ENCODE measurements at places on chromosomes 12 and 14. TPM values are rescaled to one million over a fixed set of nuclear protein-coding genes. Genes with fewer than 3 reads are reported as not detected.

Gene HOTAIR
- not detected for polyA plus RNA-seq

Gene WDR89
- polyA plus RNA-seq = 3.4 TPM

Gene KRT82
- polyA plus RNA-seq = not detected

Gene PLD4
- polyA plus RNA-seq = 0.42 TPM

Gene IL26
- polyA plus RNA-seq = not detected

Gene KITLG
- polyA plus RNA-seq = 7.6 TPM

Gene TDRD9
- 0.27 TPM for polyA plus RNA-seq

Gene BCAT1
- polyA plus RNA-seq = 5.3 TPM

Gene TMEM179
- polyA plus RNA-seq = 3.0 TPM

Gene CLEC4C
- not detected for polyA plus RNA-seq

Gene MANSC4
- not detected for polyA plus RNA-seq

Gene NAB2
- polyA plus RNA-seq = 11.4 TPM

DNA sequence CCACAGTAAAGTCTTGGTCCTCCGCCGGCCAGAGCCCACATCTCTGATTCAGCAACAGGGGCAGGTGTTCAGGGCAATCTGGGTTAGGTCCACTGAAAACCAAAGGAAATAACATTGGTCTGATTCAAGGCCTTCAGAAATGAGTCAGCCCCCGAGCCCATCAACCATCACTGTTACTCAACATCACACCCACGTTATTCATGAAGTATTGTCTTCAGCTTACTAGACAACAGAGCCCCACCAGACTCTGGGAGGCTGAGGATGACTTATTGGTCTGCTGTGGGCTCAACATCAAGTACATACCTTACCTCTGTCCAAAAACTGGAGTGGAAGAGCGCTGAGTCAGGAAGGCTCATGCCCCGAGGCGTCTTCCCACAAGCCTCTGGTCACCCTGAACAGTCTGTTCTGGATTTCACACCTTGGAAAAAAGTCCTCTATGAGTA, 97.5 kb downstream of the ZFP36L1 start:
- DNase-seq = no peak

DNA sequence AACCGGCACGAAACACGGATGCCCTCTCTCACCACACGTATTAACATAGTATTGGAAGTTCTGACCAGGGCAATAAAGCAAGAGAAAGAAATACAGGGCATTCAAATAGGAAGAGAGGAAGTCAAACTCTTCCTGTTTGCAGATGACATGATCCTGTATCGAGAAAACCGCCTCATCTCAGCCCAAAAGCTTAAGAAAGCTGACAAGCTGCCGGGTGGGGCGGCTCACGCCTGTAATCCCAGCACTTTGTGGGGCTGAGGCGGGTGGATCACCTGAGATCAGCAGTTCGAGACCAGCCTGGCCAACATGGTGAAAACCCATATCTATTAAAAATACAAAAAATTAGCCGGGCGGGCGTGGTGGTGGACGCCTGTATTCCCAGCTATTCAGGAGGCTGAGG, 17.7 kb downstream of the OR6S1 start:
- DNase-seq = no peak

- peak; percentile 78 for DNase-seq
Measured at GRCh38 chr12:96047229-96048211, 12.1 kb upstream of the LTA4H start.

DNA sequence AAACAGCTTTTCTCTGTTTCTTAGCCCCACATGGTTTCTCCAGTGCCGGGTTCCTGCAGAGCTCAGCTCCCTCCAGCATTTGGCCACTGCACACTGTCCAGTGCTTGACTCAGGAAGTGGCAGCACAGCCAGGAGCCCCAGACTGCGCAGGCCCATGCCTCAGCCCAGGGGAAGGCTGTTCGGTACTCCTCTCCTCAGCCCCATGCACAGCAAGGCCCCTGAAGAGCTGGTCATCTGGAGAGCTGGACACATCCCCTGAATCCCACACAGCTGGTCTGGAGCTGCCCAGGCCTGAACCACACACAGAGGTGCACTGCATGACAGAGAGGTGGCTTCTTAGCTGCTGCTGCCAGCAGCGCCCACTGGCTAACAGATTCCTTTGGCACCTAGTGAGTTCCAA, 48.3 kb downstream of the STAB2 start:
- DNase-seq = no peak

GRCh38 chr14:86936556-86936955, 1056.4 kb downstream of the GALC start:
- DNase-seq = no peak

GRCh38 chr12:45669093-45669492, 60.4 kb upstream of the ARID2 start:
- DNase-seq = peak; percentile 55

- DNase-seq = peak; percentile 48
Measured at GRCh38 chr12:121494093-121494787, 86.6 kb downstream of the KDM2B start.

- no peak for DNase-seq
Measured at GRCh38 chr14:74554742-74555362, 57.2 kb downstream of the LTBP2 start.

DNA sequence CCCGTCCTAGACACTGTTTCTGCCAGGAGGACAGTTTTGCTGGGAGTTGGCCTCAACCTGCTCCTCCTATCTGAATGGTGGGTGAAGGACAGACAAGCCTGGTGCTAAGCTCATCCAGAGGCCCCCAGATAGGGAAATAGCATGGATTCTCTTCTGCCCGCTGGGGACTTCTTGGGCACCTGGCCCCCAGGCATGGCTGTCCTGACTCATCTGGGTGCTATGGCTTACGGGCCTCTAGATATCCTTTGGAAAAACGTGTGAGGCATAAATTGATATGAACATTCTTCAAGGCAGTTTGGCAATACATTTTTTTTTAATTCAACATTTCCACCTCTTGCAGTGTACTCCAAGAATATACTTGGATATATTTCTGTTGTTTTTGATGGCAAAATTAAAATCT, 8.6 kb downstream of the TECPR2 start:
- DNase-seq = no peak

GRCh38 chr14:100893760-100894159, 9.8 kb downstream of the RTL1 start:
- no peak for DNase-seq

GRCh38 chr14:73634011-73634833, 10.6 kb upstream of the DNAL1 start:
- peak; percentile 58 for DNase-seq

- no peak for DNase-seq
Measured at GRCh38 chr14:105745433-105746123, 219.2 kb downstream of the TMEM121 start.

DNA sequence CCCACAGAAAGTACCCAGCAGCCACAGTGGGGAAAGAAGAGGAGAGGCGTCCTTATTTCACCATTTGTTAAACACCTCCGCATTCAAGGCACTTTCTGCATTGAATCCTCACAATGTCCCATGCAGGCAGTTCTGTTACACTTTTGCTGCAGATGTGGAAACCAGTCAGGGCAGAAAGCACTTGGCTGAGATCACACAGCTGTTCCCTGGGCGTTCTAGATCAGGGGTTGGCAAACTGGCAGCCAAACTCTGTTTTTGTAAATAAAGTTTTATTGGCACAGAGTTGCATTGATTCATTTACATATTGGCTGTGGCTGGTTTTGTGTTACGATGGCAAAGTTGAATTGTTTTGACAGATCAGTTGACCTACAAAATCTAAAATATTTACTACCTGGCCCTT, 20.1 kb downstream of the FOXN4 start:
- DNase-seq = no peak

GRCh38 chr12:52029685-52030084, 21.6 kb upstream of the NR4A1 start:
- DNase-seq = no peak

DNA sequence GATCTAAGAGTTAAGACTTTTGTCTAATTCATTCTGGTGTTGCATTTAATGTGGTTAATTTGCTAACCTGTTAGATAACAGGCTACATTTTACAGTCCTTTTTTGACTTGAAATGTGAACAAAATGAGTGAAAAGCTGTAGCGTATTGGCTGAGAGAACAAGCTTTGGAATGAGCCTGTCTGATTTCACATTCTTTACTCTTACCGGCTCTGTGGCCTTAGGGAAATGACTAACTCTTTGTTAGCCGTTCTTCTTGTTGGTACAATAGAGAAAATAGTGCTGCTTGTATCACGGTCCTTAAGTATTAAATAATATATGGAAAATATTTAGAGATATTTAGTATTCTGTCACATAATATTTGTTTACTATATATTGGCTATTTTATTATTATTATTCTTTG, 1.9 kb downstream of the MNAT1 start:
- no peak for DNase-seq

GRCh38 chr12:67472539-67472938, 176.0 kb upstream of the DYRK2 start:
- no peak for DNase-seq

- peak; percentile 67 for DNase-seq
Measured at GRCh38 chr12:85468356-85469157, 188.5 kb downstream of the ALX1 start.

DNA sequence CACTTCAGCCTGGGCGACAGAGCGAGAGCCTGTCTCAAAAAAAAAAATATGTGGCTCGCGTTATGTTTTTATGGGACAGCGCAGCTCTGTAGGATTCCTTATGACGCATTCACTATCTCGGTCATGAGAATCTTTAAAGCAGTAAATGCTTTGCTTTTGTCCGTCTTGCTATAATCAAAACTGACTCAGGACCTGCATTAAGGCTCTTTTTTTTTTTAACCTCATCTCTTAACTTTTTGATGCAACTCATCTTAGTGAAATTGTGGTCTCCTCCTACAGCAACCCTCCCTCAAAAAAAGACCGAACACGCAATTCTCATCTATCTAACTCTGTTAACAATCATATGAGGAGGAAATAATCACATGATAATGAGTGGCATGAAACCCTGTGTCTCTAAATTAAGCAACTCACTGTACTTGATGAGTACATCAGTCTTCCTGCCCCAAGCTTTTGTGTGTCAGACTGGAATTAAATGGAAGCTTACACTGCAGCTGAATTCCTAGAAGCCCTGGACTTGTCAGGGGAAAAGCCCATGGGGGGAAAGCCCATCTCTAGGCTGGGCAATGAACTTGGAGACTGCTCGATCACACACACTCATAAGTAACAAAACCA, 4.3 kb downstream of the P2RX4 start:
- peak; percentile 67 for DNase-seq

DNA sequence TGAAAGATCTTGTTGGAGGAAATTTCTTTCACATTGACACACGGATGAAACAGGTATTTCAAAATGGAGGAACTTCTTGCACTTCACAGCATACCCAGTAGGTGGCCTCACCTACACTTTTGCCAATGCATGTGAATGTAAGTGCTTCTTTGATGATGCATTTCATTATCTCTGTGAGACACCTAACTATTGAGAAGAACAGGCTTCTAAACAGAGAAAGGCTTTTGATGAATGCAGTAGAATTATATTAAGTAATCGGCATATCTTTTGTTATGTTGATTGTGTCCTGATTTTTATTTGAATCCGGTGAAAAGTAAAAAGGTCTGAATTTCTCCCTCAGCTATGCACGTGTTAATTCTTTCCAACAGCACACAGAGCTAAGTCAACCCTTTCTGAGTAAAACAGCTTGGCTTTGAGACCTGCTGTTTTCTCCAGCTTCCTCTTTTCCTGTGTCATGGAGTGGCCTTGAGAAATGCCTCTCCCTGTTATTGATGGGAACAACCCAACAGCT, 399.0 kb downstream of the NAV3 start:
- DNase-seq = peak; percentile 43

DNA sequence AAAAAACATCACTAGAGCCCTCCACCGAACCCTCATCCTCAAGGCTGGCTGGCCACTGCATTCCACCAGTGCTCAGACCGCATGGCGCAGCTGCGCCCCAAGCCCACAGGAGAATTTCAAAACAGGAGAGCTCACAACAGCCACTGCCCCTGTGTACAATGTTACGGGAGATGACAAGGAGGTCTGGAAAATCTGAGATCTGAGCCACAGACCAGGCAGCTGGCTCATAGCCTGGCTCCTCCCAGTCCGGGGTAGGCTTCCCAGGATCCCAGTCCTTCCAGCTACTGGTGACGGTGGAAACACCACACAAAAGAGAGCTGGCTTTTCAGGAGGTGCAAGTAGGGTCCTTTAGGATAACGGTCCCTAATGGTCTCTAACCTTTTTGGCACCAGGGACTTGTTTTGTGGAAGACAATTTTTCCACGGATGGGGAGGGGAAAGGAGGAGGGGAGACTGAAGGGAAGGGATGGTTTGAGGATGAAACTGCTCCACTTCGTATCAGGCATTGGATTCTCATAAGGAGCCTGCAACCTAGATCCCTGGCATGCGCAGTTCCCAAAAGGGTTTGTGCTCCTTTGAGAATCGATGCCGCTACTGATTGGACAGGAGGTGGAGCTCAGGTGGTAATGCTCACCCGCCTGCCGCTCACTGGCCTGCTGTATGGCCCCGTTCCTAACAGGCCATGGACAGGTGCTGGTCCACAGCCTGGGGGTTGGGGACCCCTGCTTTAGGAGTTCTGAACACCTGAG, 23.0 kb upstream of the NRDE2 start:
- DNase-seq = no peak

- no peak for DNase-seq
Measured at GRCh38 chr14:94491511-94491910, 15.5 kb upstream of the SERPINA9 start.

DNA sequence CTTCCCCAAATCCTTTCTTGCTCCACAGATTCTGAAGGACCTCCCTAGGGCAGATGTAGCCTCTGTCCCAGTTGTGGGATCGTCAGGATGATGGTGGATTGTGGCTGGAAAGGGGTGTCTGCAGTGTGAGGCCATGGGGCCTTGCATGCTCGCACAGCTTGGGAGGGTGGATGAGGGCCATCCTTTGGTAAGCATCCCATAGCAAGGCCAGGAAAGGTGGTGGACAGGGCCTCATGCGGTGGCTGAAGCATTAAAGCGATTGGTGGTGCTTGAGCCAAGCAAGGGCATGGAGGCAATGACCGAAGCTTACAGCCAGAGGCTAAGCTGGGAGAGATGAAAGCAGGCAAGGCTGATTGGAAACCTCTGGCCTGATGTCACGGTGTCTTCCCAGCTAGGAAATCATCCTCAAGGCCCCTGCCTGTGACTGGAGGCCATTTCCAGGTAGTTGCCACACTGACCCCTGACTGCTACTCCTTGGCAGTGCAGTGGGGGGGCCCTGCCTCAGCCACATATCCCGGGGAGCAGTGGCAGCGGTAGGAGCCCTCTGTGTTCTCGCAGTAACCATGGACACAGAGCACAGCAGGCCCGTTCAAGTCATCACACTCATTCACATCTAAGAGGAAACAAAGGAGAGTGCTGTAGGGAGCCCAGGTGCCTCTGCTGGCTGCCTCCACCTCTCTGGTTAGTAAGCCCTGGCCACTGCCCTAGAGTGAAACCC, 7.0 kb downstream of the ISCA2 start:
- DNase-seq = no peak

- no peak for DNase-seq
Measured at GRCh38 chr12:92722897-92723296, 20.1 kb downstream of the PLEKHG7 start.

GRCh38 chr14:89388853-89389252, 28.2 kb downstream of the FOXN3 start:
- no peak for DNase-seq

All from small intestine (tissue), 16 donors.